Renal cortex interstitium (tissue), 15 donors: ENCODE measurements at places on chromosomes 7 and 10. TPM values are rescaled to one million over a fixed set of nuclear protein-coding genes. Genes with fewer than 3 reads are reported as not detected.

DNA sequence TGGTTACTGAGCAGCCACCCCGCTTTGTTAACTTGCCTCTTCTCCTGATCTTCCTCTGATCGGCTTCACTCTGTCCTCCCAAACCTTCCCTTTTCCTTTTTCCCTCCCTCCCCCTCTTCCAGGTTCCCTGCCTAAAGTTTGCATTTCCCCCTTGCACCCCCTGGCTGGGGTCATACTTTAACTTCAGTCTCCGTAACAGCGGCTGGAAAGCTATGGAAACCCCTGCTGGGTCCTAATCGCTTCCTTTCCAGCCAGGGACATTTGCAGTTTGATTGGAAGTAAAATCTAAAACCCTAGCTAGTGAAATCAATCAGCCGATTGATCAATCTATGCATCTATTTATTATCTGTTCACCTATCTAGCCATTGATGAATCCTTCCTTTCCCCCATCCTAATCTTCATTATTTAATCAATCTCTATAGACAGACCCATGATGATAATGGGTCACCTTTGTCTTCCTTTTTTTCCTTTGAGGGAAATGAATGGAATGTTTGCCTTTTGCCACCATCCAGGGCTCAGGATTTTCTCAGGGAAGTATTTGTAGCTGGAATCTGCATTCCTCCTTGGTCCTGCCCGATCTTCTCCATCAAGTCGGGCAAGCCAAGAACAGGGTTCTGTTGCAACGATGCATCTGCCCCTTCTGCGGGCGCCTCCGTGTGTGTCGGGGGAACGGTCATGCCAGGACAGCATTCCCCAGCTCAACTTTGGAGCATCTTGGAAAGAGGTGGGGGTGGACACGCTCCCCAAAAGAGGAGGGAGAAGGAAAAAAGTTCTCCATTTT, 8.8 kb downstream of the GATA3 start:
- DNase-seq = no peak

SH2D4B gene
- polyA plus RNA-seq = 0.17 TPM

DNA sequence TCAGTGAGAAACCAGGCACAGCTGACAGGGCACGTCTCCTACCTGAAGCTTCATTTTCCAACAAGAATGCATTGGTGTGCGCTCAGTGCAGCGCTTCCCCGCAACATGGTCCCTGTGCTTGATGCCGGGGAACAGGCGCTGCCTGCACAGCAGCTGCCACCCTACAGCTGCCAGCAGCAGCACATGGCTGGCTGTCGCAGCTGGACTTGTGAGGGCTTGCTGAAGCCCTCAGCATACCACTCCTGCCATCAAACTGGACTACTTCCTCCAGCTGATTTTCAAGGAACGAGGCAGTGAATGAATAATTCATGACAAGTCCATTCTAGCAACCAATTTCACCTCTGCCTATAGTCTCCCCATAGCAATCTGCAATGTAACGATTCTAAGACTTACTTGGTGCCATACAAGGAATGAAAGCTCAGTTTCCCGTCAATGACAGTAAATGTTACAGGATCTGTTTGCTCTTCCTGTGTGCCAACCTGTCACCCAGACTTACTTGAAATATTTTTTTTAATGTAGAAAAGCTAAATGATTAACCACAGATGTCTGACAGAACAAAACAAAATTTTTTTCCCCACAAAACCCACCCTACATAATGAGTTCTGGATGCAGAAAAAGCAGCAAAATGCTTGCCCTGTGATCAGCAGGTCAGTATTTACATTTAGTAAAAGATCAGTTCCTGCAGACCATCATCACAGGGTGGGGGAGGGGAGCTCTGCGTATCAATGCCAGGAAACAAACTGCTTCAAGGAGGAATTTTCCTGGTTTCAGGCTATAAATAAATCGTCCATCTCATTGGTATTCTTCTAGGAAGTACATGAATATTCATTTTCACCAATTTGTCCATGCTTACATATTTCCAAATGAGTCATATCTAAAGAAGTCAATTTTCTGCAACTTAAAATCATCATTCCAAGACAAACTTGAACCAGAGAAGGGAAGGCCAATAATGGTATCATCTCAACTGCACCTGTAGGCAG, 140.6 kb downstream of the ALOX5 start:
- DNase-seq = peak; percentile 1

DNA sequence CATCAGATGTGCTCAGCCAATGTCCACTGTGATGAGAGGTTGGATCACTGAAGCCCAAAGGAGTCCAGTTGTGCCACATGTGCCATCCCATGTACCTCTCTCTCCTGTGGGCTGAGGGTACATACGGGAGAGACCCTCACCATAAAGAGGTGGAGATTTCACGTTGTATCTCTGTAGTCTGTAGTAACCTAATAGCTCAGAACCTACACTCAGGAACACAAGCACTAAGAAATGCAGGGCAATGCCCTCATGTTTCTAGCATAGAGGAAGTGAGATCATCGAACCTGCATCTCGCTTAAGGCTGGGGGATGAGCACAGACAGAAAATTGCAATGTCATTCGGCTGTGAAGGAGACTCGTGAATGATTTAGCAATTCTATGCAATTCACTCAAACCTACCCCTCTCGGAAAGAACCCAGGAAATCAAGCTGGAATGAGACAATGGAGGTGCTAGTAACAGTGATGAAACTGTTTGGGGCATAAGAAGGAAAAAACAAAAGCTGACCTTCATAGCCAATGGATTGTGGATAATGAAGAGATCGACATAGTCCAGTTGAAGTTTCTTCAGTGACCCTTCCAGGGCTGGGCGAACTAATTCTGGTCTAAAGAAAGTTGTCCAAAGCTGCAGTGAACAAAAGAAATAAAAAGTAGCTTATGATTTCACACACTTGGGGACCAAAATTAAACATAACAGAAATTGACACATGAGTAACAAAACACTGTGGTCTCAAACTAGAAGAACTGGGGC, 80.3 kb upstream of the UCN3 start:
- DNase-seq = no peak

DNA sequence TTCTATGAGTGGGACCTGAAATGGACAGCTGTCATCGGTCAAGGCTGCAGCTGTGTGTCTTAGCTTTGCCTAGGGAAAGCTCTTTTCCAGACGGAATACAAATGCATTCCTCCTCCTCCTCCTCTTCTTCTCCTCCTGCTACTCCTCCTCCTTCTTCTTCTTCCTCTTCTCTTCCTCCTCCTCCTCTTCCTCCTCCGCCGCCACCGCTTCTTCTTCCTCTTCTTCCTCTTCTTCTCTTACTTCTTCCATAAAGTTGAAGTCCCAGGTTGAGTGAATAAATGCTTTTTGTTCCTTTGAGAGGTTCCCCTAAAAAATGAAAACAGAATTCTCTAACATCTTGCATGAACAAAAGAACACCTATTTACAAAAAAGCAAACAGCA, 28.7 kb downstream of the KLF6 start:
- DNase-seq = no peak

- no peak for DNase-seq
Measured at GRCh38 chr10:3472287-3473051, 299.9 kb upstream of the PITRM1 start.

GRCh38 chr10:93548376-93549071, 17.9 kb upstream of the FFAR4 start:
- no peak for DNase-seq

DNA sequence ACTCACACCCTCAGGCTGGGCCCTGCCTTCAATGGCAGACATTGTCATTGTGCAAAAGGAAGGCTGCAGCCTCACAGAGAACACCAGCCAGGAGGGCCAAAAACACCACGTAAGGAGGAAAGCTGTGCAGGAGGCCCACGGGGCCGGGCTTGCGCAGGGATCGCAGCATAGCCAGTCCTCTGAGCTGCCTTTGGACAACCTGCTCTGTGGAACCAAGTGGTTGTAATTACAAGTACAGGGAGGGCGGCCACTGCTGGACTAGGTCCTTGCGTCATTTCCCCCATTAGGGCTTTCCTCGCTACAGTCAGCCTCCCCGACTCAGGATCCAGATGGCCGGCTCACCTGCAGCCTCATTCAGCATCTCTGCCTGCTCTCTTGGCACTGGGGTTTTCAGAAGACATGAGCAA, 66.9 kb downstream of the FAM53B start:
- no peak for DNase-seq

GRCh38 chr7:47651355-47652317, 69.7 kb upstream of the TNS3 start:
- DNase-seq = no peak

GRCh38 chr10:5666008-5666840, at the start of gene ASB13:
TSS of gene ASB13 (minus strand) at chr10:5666595. CDS start at chr10:5666551, 44 bp downstream.
- DNase-seq = peak; percentile 56

- DNase-seq = no peak
Measured at GRCh38 chr7:127034186-127034806, 218.4 kb downstream of the GRM8 start.

PRPS1L1 gene
- not detected for polyA plus RNA-seq

TLX1 gene
- polyA plus RNA-seq = 0.09 TPM

GRCh38 chr10:97882142-97883091, 32.8 kb downstream of the GOLGA7B start:
- no peak for DNase-seq

CYP3A7 gene
- polyA plus RNA-seq = 1.4 TPM

GRCh38 chr7:135181261-135181928, 10.9 kb upstream of the CYREN start:
- DNase-seq = no peak

SYT15 gene
- 8.2 TPM for polyA plus RNA-seq

EBLN1 gene
- polyA plus RNA-seq = not detected

DNA sequence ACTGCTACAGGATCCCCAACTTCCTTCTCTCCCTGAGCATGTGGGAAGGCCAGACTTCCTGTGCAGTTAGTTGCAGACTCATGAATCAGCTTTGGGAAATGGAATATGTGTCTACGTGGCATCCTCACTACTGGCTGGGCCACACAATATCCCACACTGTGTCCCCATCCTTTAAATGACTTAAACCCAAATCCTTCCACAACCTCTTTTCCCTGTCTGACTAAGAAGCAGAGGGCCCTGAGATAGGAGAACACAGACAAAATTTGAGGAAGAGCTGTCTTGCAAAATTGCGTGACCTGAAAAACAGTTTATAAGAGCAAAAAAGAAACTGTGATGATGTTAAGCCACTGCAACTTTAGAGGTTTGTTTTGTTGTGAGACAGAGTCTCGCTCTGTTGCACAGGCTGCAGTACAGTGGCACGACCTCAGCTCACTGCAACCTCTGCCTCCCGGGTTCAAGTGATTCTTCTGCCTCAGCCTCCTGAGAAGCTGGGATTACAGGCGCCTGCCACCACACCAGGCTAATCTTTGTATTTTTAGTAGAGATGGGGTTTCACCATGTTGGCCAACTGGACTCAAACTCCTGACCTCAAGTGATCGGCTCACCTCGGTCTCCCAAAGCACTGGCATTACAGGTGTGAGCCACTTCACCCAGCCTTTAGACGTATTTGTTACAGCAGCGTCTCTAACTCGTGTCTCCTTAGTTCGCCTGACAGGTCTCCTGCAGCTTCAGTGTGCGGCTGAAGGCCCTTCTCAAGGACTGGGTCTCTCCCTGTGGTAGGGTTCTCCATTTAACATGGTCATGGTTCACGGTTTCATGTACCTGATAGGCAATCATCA, 46.9 kb upstream of the SFMBT2 start:
- no peak for DNase-seq

- no peak for DNase-seq
Measured at GRCh38 chr7:120395526-120396019, 122.6 kb downstream of the KCND2 start.

LIPK gene
- not detected for polyA plus RNA-seq

- no peak for DNase-seq
Measured at GRCh38 chr10:125018576-125019143, 76.7 kb downstream of the ZRANB1 start.

DNA sequence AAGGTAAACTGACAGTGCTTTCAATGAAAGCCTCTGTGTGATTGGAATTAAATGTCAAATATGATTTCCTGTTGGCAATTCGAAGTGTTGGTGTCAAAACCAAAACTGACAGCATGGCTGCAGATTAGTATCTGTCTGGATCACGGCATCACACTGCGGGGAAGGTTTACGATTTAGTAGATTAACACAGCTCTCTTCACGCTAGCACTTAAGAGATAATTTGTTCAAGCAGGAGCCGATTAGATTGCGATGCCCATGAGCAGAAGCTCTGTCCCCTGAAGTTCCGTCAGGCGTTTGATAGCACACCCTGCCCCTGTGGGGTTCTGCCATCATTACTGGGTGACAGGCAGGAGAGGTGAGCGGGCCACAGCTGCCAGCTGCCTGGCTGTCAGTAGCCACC, 279.5 kb upstream of the AUTS2 start:
- DNase-seq = no peak

GRCh38 chr7:143305423-143306070, 10.4 kb upstream of the CLCN1 start:
- no peak for DNase-seq

SLC25A28 gene
- 38.2 TPM for polyA plus RNA-seq

GRCh38 chr7:47648275-47648925, 66.5 kb upstream of the TNS3 start:
- no peak for DNase-seq

GRCh38 chr10:103554488-103555324, 61.2 kb downstream of the NEURL1 start:
- peak; percentile 39 for DNase-seq

DNA sequence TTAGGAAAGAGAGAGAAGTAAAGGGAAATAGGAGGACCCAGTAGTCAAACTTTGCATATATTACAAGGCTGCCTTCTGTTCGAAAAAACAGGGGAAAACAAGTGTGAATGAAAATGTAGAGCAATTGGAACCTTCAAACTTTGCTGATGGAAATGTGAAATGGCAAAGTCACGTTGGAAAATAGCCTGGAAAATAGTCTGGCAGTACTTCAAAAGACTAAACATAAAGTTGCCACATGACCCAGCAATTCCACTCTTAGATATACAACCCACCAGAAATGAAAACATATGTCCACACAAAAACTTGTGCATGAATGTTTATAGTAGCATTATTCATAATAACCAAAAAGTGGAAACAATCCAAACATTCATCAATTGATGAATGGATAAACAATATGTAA, 78.6 kb upstream of the IFRD1 start:
- DNase-seq = no peak

- no peak for DNase-seq
Measured at GRCh38 chr10:103812432-103812831, 42.9 kb downstream of the SH3PXD2A start.

LRRC18 gene
- 0.16 TPM for polyA plus RNA-seq

GRCh38 chr7:104946338-104946737, 67.7 kb upstream of the KMT2E start:
- DNase-seq = no peak

DNA sequence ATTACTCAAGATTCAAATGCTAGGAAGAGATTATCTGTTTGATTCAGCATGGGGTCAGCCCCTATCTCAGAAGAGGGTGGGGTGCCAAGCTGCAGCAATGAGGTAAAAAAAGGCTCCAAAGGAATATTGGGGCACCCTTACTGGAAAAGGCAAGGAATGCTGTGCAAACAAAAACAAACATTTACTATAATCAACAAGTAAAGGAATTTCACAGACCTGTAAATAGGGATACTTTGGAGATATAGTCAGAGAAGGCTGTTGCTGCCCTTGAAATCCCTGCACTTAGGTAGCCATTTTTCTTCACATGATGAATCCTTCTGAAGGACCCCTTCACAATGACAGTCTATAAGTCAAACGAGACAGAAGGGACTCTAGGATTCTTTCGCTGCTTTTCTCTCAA, 10.6 kb upstream of the ADD3 start:
- no peak for DNase-seq

- no peak for DNase-seq
Measured at GRCh38 chr10:52409928-52410327, 95.8 kb downstream of the DKK1 start.

- DNase-seq = no peak
Measured at GRCh38 chr7:30996883-30997282, 33.1 kb downstream of the GHRHR start.

ANKRD16 gene
- polyA plus RNA-seq = 9.3 TPM

GRCh38 chr7:55477781-55478374, 94.4 kb downstream of the VOPP1 start:
- DNase-seq = no peak

GRM3 gene
- 0.17 TPM for polyA plus RNA-seq

GRCh38 chr7:46145412-46145811, 224.3 kb upstream of the IGFBP3 start:
- peak; percentile 14 for DNase-seq
